ENCODE measurements at places on chromosomes 11 and 22.

DNA sequence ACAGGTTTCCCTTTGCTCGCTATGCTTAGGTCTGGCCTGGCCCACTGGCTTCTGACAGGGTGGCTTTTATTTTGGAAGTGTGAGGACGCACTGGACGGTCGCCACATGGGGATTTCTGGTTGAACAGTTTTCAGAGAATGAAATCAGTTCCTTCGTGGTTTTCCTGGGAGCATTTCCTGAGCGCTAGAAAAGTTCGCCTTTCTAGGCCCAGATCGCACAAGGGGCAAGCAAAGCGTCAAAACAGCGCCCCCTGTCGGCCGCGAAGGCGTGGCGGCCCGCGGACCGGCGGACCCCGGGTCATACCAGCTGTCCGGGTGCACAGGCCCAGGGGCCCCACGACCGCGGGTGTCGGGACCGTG, 12.7 kb upstream of the CYP2R1 start:
- no peak for DNase-seq

DNA sequence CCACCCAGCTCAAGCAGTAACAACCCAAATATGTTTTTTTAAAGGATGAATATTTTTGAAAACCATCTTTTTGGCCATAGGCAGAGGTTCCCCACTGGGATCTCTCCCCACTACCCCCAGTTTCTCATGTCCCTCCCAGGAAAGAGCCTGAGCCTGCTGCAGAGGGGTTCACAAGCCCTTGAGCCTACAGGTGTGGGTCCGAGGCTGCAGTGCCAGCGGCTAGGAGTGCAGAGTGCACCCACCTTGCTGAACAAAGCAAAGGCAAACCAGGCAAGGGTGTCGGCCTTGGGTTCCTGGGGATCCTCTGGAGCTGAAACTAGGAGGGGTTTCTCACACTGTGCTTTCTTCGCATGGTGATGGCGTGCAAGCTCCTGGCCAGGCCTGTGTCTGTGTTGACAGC, 35.0 kb downstream of the GNAZ start:
- no peak for DNase-seq

DNA sequence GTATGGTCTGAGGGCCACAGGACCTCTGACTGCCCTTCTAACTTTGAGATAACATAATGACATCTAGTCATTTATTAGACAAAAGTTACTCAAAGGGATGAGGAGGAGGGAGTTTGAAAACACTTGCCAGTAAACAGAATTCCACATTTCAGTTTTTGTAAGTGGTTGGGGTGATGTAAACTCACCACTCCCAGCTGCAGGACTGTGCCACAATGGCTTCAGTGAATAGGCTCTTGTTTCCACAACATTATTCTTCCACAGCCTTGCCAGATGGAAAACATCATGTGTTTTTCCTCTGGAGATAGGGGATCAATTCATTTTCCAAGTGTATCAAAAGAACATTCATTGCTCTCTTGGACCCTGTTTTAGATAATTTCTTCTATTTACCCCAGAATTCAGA, 147.2 kb upstream of the BDNF start:
- no peak for DNase-seq

- no peak for DNase-seq
These were observed 14.7 kb upstream of the LRRC32 start for GRCh38 chr11:76685237-76685636.

- no peak for DNase-seq
These were observed 1.2 kb downstream of the TOB2 start for GRCh38 chr22:41445129-41446056.

DNA sequence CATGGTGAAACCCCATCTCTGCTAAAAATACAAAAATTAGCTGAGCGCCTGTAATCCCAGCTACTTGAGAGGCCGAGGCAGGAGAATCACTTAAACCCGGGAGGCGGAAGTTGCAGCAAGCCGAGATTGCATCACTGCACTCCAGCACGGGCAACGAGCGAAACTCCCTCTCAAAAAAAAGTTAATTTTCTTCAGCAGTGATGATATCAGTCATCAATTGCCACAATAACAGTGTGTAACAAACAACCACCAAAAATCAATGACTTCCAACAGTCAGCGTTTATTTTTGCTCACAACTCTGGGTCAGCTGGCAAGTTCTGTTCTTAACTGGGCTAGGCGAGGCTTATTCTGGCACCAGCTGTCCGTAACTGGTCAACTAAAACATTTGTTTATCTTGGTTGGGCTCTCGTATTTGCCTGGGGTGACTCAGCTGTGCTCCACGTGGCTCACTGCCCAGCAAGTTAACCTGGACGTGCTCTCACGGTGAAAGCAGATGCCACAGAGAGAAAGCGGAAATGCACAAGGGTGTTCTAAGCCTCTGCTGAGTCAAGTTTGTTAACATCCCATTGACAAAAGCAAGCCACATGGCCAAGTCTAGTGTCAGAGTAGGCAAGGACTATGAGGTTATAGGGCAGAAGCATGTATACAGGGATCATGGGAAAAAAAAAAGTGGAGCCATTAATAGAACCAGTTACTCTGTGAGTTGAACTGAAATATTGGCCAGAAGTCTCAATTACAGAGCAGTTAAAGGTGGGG, 52.1 kb downstream of the LHFPL7 start:
- peak; percentile 23 for DNase-seq

DNA sequence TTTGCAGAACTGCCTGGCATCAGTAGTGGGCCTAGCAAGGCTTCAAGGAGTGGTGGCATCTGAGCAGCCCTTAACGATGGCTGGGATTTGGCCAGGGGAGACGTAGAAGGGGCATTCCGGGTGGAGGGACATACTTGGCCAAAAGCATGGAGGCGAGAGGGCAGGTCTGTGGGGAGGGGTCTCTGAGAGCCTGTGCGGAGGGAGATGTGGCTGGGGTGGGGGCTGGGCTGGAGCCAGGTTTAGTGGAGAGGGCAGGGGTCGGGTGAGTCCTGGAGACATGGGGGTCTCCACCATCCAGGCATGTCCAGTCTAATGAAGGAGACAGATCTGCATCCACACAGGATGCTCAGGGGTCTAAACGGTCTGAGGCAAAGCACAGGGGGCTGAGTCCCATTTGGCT, 34.4 kb upstream of the WNT11 start:
- DNase-seq, result no peak

- DNase-seq, result peak; percentile 15
These were observed 17.1 kb upstream of the SYTL2 start for GRCh38 chr11:85827748-85828639.

- DNase-seq, result no peak
These were observed 15.4 kb downstream of the SHANK2 start for GRCh38 chr11:71236836-71237475.

GRCh38 chr11:10503221-10503620, 37.8 kb downstream of the RNF141 start:
- DNase-seq, result no peak

DNA sequence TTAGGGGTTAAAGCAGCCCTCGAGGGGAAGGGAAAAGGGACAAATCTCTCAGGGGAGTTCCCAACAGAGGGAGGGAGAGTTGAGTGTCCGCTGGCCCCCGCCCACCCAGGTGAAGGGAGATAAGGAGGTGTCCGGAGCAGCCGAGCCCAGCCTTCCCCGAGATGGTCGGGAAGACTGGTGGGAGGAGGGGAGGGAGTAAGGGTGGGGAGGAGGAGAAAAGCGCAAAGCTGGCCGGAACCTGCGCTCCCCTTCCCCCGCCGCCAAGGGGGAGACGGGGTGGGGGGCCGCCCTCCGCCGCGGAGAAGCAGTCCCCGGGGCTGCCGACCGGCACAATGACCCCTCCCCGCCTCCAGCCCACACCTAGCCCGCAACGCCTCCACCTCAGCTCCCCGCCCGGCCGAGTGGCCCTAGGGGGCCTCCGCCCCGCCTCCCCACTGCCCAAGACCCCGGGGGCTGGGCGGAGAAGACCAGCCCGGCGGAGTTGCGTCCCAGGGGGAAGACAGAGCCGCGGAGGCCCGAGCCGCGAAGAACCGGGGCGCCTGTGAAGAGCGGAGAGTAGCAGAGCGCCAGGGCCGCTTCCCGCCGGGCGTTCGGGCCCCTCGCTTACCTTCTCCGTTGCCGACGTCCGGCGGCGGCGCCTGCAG, 479 bp downstream of the RSF1 start:
- no peak for DNase-seq

- no peak for DNase-seq
These were observed 32.3 kb downstream of the PISD start for GRCh38 chr22:31629741-31630184.

DNA sequence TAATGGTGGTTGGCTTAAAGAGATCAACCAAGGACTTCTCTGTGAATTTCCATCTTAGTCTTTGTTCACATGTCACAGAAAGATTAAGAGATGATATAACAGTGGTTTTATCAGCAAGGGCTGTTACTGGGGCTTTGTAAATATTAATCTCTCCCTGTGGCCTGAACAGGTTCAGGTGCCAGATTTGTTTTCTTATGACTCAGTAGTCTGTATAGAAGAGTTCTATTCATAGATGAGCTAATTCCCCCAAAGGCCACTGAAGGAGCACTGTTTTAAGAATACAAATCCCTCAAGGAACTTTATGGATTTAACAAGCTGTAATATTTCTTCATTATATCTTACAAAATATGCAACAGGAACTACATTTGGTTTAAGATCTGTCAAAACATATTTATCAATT, 50.4 kb downstream of the TCP11L1 start:
- DNase-seq, result no peak

DNA sequence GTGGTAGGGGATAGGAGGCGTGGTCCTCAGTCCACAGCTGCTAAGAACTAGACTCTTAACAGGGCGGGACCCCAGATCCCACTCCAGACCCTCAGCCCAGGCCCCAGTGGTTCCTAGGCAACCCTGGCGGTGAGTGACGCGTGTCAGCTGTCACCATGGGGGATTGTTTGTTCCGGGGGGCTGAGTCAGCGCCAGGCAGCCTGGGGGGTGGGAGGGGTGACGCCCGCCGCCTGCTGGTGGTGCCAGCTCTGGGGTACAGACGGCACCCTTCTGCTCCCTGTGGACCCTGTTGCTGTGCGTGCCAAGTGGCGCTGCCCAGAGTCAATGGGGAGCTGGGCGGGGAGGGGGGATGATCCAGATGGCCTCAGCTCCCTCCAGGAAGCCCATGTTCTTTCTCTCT, 2.5 kb downstream of the CNIH2 start:
- no peak for DNase-seq

GRCh38 chr11:2791139-2791520, 91.3 kb upstream of the KCNQ1OT1 start:
- DNase-seq, result no peak

DNA sequence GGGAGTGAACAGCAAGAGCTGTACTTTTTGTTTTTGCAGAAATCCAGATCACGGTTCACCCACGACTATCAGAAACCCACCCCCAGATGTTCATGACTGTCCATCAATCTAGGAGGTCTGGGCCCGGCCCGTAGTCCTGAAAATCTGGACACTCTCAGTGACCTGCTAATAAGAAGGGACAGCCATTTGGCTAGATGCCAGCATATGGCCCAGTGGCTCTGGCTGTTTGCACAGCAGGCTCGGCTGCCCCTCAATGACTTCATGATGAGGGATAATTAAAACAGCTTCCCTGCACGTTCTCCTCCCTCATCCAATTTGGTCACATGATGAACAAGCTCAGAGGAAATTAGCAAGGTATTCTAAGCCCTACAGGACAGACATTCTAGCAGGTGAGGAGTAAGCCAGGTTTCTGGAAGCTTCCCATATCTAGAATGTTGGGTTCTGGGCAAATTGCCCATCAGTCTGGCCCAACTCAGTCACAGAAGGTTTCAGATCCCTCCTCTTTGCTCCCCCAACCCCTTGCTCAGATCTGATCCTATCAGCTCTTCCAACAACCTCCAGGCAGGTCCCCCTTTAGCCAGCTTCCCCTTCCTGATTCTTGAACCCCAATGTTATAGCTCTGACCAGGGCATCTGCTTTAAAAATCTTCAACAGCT, 397.3 kb downstream of the SHANK2 start:
- DNase-seq, result no peak

Data from T1000 (cell line).